ENCODE measurements at places on chromosomes 3 and 15. TPM values are rescaled to one million over a fixed set of nuclear protein-coding genes. Genes with fewer than 3 reads are reported as not detected.

DNA sequence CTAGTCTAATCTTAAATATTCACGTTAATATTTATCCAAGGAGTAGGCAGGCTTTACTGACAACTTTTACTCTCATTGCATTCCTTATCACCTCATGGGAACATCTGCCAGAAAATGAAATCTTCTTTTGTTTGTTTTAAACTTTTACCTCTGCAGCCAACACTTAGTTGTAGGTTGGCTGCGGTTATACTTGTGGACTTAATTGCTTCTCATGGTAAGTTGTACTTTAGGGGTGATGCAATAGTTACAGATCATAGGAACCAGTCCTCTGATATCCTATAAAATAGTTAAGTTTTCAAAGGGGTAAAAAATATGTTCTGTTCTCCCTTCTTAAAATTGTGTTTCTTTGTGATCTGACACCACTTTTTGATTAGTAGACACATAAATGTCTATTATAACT, 321.9 kb downstream of the ZPLD1 start:
- no peak for DNase-seq

DNA sequence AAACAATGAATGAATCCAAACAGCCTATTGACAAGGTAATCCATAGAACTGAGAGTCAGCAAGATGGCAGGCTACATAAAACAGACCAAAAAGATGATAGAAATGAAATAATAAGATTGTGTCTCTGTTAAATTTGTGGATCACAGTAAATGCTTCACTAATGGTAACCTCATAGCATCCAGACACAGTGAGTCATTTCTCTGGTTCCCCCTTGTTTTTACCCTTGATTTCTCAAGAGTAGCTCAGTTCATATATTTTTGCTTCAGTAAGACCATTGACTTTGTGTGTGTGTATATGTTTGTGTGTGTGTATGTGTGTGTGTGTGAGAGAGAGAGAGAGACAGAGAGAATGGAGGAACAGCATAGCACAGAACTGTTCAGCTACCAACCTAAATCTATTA, 546.9 kb downstream of the RBMS3 start:
- no peak for DNase-seq

GRCh38 chr3:5187156-5187919, at the start of gene EDEM1:
Gene EDEM1 (plus strand): TSS chr3:5187707. CDS start chr3:5187806, 99 bp downstream.
- peak; percentile 99 for DNase-seq

CFAP92 gene
- 0.27 TPM for total RNA-seq

ACTRT3 gene
- total RNA-seq: 0.57 TPM

Data from cardiac septum (tissue), 1 donor.